ENCODE measurements at places on chromosomes 5 and 9.
A peak's percentile ranks its signal among the peaks of the same experiment; 100 is the strongest.

GRCh38 chr5:13217636-13218035 is 726.9 kb downstream of the DNAH5 start:
- no peak for DNase-seq

- no peak for DNase-seq
Observed at GRCh38 chr5:156482818-156483217, 155.9 kb downstream of the SGCD start.

GRCh38 chr9:133763272-133764183 is 25.4 kb upstream of the SARDH start:
- no peak for DNase-seq

DNA sequence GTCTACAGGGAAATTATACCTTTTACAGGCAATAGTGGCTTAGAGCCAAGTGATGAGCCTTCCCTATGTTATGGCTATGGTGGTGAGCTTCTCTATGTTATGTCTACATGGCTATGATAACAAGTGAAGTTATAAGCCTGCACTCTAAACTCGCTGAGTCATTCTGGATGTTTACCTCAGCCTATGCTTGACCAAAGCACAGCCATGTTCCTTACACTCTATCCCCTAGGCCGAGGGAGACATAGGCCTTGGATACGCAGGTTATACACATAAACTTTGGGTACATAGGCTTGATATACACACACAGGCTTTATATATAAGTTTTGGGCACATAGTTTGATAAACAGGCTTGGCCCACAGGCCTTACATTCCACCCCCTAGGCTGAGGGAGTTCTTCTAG is 13.8 kb downstream of the DMAC1 start:
- DNase-seq = no peak

- no peak for DNase-seq
Observed at GRCh38 chr5:87211676-87212075, 56.0 kb upstream of the RASA1 start.

- DNase-seq = no peak
Observed at GRCh38 chr5:57422993-57423392, 59.6 kb downstream of the ACTBL2 start.

DNA sequence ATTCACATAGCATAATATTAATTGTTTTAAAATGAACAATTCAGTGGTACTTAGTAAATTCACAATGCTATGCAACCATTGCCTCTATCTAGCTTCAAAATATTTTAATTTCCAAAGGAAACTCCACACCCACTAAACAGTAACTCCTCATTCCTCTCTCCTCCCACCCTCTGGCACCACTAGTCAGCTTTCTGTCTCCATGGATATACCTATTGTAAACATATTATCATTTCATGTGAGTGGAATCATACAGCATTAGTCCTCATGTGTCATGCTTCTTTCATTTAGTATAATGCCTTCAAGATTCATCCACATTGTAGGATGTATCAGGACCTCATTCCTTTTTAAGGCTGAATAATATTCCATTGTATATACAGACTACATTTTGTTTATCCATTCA is 48.6 kb downstream of the PHF2 start:
- DNase-seq = no peak

DNA sequence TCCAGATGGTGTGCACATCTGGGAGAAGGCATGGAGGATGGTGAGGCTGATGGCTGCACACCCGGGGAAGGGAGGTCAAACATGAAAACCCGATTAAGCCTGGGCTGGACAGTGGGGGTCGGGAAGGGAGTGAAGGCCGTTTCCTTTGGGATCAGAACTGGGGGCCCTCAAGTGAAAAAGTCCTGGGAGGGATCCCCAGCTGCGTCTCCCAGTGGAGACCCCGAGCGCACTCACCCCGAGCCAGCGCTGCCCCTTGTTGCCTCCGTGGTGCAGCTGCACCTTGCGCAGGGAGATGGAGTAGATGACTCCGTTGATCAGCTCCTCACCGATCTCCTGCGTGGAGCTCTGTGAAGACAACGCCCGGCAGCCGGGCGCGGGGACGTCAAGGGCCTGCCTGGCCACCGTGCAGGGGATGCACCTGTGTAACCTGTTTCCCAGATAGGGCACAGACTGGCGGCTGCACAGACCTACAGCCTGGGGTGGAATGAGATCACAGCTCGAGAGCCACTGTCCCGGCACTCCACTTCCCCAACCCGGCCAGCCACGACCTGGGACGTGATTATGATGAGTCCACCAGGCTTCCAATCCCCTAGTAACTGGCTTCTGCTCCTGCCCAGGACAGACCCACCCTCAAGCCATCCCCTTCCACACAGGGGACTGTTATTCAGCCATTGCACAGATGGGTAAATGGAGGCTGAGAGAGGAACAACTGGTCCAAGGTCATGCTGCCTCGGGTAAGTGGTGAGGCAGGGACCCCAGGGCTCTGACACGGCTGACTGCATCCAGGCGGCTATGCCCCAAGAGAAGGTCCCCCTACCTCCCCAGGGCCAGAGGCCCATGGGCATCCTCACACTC is 9.0 kb downstream of the RALGDS start:
- DNase-seq = no peak

DNA sequence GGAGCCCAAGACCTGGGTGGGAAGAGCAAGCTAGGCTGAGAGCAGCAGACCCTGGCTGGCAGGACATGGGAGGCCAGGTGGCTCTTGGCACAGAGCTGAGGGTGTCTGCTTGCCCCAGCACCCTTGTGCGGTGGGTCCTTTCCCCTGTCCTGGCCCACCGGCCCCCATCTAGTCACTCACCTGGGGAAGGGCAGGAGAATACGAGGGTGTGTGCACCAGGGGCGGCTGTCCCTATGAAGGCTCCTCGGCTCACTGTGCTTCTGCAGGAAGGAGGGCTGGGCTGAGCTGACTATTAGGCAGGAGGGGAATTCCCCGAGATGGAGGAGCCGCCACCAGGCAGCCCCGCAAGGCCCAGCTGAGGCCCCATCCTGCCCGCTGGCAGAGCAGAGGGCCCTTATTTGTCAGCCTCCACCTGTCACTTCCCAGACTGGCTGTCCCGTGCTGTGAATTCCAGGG is 6.1 kb upstream of the TNIP1 start:
- peak; percentile 63 for DNase-seq
